ENCODE measurements at places on chromosomes 2 and 18.
A peak's percentile ranks its signal among the peaks of the same experiment; 100 is the strongest.

DNA sequence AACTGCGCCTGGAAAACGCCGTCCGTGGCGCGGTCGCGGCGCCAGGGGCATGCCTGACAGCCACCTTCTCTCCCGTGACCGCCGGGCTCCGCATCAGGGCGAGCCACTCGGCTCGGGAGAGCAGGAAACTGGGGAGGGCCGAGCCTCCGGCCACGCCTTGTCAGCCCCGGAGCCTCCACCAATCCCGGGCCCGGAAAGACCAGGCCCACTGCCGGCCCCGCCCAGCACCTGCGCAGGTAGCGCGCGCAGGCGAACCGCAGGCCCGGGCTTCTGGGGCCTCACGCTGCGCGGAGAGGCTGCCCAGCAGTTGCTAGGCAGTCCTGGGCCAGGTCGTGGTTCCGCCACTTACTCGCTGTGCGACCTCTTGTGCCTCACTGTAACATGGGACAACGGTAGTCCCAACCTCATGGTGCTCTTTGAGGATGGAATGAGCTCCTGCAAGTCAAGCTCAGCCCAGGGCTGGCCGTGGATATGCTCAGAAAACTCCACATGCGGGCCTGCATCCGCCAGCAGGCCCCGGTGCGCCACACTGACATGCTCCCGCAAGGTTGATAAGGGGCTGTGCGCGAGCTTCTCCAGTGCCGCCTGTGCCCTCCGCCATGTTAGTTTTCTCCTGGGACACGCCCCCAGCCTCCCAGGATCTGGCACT lies 97.1 kb downstream of the INHBB start:
- peak; percentile 57 for DNase-seq

GRCh38 chr2:133393895-133394294 lies 174.4 kb downstream of the NCKAP5 start:
- no peak for DNase-seq

DNA sequence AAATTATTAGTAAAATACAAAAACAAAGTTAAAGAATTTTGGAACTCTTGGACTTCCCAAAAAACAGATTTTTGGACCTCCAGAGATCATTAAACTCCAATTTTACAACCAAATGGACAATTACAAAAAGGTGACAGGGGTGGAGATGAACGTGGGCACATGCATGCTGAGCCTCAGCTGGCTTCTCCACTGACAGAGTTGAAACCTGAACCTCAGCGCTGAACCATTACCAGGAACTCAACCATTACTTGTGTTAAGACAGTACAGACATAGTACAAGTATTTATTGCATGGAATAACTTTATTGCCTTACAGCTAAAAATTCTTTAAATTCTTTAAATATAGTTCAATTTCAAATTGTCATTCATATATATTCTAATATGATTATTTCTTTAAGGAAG lies 33.0 kb upstream of the KIDINS220 start:
- DNase-seq: no peak

GRCh38 chr2:186959486-186959885 lies 110.5 kb upstream of the ZSWIM2 start:
- no peak for DNase-seq

GRCh38 chr2:176582990-176583481 lies 313.8 kb downstream of the MTX2 start:
- peak; percentile 67 for DNase-seq

- no peak for DNase-seq
Measured at GRCh38 chr2:79713131-79713785, 200.4 kb downstream of the CTNNA2 start.

DNA sequence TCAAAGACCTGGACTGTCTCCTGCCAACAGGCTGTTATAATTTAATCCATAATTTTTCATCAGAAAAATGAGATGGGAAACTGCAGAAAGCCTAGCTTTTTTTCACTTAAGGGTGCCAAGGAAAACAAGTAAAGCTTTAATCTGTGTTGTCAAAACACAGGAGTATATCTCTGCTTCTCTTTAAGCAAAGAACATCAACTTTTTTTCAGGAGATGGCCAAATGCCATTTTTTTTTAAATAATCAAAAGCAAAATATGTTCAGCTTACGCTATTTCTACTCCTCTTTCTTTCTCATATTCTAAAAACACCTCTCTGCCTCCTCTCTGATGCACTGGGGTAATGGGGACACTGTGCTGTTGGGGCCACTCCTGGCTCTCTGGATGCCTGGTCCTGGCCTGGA lies 73.1 kb upstream of the NXPH2 start:
- DNase-seq: no peak

DNA sequence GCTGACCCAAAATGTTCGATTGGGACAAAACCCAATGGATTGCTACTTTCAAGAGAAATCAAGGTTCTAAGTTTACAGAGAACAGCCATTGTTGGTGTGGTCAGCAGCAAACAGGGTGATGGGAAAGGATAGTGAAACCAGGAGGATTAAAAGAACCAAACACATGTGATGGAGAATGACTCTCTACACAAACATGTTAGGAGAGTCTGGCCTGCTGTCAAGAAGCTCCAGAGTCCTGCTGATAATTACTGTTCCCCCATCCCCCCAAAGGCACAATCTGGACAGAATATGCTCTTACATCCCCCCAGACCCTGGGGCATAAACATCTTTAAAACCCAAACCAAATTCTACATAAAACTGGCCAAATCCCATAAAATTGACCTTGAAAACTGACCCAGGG lies 32.0 kb upstream of the ACYP2 start:
- DNase-seq: no peak

DNA sequence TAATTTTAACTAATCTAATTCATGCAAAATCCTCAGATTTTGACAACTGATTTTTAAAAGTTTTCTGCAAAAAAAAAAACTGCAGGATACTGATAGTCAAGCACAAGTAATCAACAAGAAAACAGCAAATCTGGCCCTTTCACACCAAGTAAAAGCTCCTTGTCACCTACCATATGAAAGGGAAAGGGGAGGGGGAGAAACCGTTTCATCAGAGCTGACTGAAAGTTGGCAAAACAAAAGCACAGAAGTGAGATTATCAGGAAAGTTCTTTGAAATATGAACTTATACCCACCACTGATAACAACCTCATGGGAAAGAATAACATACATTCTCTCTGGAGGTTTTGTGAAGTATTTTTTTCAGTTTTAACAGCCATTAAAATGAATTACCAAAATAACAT lies 38.7 kb downstream of the ZNF521 start:
- no peak for DNase-seq

DNA sequence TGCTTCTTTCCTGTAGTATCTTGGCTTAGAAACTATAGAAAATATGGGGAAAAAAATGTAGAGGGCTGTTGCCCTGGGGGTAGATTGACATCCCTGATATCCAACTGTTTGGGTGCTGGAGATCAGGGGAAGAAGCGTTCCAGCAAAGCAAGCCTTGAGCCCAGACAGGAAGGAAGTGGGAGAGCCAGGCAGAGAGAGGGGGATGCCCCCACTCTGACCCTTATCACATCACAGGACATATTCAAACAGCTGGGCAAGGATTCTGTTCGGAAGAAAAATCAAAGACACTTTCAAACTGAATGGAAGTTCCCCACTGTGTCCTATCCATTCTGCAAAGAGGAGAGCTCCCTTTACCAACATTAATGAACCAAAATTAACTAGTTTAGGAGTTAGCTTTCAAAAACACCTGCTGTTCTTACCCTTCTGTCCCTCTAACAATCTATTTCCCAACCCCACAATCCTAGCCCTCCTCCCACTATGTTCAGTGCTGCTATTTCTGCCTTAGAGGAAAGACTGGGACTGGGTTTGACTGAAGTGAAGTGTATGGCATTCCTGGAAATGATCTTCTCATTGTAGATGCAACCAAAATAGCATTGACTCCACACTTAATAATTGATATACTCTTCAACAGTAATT lies 16.9 kb upstream of the KCNG3 start:
- peak; percentile 24 for DNase-seq

- no peak for DNase-seq
Measured at GRCh38 chr2:166841152-166841551, 47.1 kb upstream of the XIRP2 start.

GRCh38 chr2:162381851-162382250 lies 37.9 kb downstream of the GCA start:
- DNase-seq: no peak

GRCh38 chr2:218026244-218026643 lies 23.4 kb upstream of the TNS1 start:
- DNase-seq: peak; percentile 49

DNA sequence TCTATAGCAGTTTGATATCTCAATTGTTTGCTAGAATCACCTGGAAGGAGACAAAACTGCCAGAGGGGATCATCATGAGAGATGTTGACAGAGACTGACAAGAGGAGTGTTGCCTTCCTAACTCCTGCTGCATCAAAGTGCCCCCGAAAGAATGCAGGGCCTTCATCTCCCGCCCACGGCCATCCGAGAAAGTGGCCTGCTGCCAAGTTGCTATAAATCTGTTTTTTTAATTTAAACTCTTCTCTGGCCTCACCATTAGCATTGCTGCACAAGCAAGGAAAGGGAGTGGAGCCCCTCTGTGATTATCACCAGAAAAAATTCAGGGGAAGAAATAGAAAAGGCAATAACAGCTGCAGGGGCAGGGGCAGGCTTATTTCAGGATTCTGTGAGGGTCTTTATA lies 238.1 kb upstream of the EPHA4 start:
- no peak for DNase-seq

GRCh38 chr18:36511791-36512352 lies 214.4 kb downstream of the FHOD3 start:
- DNase-seq: no peak

DNA sequence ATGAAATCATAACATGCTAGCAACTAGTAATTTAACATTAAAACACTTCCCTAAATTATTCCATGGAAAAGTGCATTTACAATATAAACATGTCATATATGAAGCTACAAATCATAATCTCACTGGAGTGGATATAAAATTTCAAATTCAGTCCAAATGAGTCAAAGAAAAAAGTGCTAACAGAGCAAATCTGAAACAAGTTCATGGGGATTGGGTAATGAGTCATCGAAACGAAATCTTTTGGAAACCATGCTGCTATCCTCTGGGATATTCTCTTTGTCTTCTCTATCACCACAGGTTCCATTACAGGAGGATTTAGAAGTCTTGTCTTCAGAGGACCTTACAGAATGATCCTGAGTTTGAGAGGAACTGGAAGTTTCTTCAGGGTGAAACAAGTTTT lies 34.1 kb downstream of the STK17B start:
- DNase-seq: no peak

GRCh38 chr2:55164534-55165480 lies 67.3 kb downstream of the CLHC1 start:
- DNase-seq: no peak

GRCh38 chr2:33589444-33589843 lies 9.7 kb downstream of the FAM98A start:
- DNase-seq: no peak
